Urothelium cell line (cell line): ENCODE measurements at places on chromosomes 7 and 10.
A peak's percentile ranks its signal among the peaks of the same experiment; 100 is the strongest.

GRCh38 chr10:77896058-77896457 lies 30.5 kb downstream of the DLG5 start:
- DNase-seq, result no peak

DNA sequence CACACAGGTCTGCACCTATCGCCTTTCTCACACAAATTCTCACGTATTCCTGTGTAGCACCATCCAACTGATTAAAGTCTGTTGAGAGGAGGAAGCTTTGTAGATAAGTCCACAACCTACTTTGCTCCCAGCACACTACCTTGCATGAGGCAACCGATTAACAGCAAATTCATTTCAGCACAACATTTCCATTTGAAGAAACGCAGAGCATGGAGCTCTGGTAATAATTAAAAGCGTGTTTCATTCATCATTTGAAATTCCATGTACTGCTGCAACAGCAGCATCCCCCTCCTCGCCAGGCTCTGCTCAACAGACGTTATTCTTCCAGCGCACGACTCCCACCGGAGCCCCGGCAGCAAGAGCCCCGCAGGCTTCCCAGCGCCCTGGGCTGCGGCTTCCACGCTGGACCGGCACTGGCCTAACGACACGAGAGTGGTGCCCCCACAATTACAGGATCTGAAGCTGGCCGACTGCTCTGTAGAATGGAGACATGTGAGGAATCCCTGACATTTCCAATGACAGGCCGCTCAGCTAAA lies 118.8 kb downstream of the DIP2C start:
- no peak for DNase-seq

DNA sequence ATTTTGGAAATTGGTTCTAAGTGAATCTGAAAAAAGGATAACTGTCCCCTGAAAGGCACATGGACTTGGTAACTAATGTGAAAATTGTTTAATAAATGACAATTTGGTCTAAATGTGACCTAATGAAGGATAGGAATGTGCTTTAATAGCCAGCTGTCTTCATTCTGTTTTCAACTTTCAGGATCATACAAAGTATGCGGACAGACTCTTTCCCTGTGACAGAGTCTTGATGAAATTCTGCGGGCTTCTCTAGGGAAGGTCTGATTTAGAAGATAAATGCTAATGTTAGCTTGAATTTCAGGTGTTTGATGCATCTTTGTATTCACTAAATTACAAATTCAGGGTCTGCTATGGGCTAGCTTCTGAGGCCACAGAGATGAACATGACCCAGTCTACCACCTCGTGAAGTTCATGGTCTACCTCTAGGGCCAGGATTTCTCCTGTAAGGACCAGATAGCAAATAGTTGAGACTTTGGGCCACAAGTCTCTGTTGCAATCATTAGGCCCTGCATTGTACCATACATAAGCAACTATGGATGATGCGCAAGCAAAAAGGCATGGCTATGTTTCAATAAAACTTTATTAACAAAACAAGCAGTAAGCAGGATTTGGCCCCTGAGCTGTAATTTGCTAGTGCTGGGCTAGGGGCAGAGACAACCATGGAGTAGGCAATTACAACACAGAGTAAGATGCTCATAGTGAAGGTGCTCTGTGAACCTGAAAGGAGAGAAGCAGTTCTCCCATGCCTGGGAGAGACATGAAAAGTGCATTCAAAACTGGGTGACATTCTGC lies 368.6 kb downstream of the INHBA start:
- no peak for DNase-seq

DNA sequence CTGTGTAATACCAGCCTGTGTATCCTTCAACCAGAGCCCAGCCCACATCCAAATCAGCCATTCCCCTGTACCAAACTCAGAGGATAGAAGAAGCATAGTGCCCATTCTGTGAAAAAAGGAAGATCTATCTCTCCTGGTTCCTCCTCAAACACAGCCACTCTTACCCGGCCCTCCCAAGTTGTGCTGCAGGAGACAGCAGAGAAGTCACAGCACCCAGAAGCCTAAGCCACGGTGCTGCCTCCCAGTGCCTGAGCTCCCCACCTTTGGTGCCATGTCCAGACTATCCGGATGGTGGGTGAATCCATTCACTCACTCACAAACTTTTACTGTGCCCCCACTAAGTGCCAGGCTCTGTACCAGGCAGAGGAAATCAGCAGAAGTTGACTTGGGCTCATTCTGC lies 166.0 kb upstream of the ZMIZ1 start:
- no peak for DNase-seq

- DNase-seq, result no peak
Observed at GRCh38 chr10:101768791-101769170, 7.1 kb downstream of the FGF8 start.

GRCh38 chr7:117119192-117119924 lies 166.1 kb downstream of the ST7 start:
- peak; percentile 20 for DNase-seq
